Stimulated activated CD8-positive, alpha-beta memory T cell treated with anti-CD3 and anti-CD28 coated beads, Interleukin-4, amount 100 ng/mL, for 4 hours (primary cell): ENCODE measurements at places on chromosomes 4 and X.

GRCh38 chr4:81807386-81807785 is 335.7 kb upstream of the RASGEF1B start:
- no peak for DNase-seq

GRCh38 chrX:136380010-136380769 is 79.4 kb downstream of the ADGRG4 start:
- DNase-seq, result no peak

DNA sequence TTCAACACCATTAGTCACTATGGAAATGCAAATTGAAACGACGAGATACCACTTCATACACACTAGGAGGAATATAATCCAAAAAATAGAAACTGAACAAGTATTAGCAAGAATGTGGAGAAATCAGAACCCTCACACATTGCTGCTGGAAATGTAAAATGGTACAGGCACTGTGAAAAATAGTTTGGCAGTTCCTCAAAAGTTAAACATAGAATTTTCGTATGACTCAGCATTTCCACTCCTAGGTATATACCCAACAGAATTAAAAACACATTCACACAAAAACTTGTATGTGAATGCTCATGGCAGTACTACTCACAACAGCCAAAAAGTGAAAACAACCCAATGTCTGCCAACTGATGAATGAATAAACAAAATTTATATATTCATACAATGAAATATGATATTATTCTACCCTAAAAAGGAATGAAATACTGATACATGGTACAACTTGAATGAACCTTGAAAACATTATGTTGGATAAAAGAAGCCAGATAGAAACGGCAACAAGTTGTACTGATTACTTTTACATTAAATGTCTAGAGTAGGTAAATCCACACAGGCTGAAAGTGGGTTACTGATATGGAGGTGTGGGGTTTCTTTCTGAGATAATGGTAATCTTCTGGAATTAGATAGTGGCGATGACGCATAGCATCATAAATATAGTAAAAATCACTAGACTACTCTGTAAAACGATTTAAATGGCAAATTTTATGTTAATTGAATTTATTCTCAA is 22.3 kb downstream of the TEC start:
- no peak for DNase-seq

GRCh38 chr4:142407596-142407995 is 438.5 kb downstream of the INPP4B start:
- DNase-seq, result no peak

GRCh38 chr4:158781963-158782362 is 13.1 kb downstream of the FNIP2 start:
- no peak for DNase-seq

GRCh38 chrX:31449081-31449480 is 377.2 kb upstream of the FTHL17 start:
- DNase-seq, result no peak
